ENCODE measurements at places on chromosomes 12 and 14.
A peak's percentile ranks its signal among the peaks of the same experiment; 100 is the strongest.

DNA sequence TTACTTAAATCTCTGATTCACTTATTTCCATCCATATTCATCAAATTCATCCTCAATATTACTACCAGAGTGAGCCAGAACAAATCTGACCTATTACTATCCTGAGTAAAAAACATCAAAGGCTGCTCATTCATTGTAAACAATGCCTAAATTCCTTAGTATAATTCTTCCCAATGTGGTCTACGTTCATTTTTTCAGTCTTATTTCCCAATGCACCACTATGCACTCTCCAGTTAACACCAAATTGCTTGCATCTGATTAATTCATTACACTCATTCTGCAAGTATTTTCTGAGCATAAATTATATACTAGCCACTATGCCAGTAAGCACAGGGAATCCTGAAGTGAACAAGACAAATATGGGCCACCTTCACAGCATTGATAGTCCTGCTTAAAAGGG is 110.0 kb downstream of the EPS8 start:
- DNase-seq: no peak

- DNase-seq: no peak
These were observed 108.0 kb downstream of the KITLG start for GRCh38 chr12:88472248-88472647.

GRCh38 chr12:73632661-73633060 is 905.0 kb upstream of the ATXN7L3B start:
- no peak for DNase-seq

- DNase-seq: no peak
These were observed 14.2 kb downstream of the RPS6KL1 start for GRCh38 chr14:74908861-74909341.

- DNase-seq: no peak
These were observed 23.5 kb upstream of the INF2 start for GRCh38 chr14:104665657-104666522.

- DNase-seq: no peak
These were observed 429.4 kb downstream of the ZFP36L1 start for GRCh38 chr14:68363466-68363842.

GRCh38 chr14:57512220-57512619 is 18.6 kb upstream of the CCDC198 start:
- no peak for DNase-seq

- no peak for DNase-seq
These were observed 160.8 kb upstream of the GZMB start for GRCh38 chr14:24794644-24795305.

GRCh38 chr12:21980544-21980943 is 39.3 kb upstream of the ABCC9 start:
- no peak for DNase-seq

- no peak for DNase-seq
These were observed 198.4 kb downstream of the PPM1H start for GRCh38 chr12:62736596-62736995.

- peak; percentile 64 for DNase-seq
These were observed 18.6 kb downstream of the RASSF8 start for GRCh38 chr12:25977047-25977446.

GRCh38 chr14:95365401-95365800 is 45.7 kb upstream of the CLMN start:
- DNase-seq: no peak

DNA sequence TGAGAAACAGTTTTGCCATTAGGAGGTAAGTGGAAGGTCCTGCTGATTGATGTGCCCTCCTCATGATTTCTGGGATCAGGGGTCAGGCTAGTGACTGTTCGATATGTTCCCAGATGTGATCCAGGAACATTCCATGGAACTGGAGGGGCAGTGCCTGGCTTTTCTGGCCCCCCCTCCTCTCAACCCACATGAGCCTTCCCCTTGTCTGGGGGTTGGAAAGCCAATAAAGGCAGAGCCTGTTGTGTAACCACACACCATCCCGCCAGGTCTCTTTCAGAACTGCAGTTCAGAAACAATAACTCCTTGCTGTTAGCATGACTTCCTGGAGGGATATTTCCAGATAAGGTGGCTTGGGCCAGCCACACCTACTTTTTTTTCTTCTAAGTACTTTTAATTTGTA is 17.8 kb downstream of the SMOC1 start:
- DNase-seq: no peak

DNA sequence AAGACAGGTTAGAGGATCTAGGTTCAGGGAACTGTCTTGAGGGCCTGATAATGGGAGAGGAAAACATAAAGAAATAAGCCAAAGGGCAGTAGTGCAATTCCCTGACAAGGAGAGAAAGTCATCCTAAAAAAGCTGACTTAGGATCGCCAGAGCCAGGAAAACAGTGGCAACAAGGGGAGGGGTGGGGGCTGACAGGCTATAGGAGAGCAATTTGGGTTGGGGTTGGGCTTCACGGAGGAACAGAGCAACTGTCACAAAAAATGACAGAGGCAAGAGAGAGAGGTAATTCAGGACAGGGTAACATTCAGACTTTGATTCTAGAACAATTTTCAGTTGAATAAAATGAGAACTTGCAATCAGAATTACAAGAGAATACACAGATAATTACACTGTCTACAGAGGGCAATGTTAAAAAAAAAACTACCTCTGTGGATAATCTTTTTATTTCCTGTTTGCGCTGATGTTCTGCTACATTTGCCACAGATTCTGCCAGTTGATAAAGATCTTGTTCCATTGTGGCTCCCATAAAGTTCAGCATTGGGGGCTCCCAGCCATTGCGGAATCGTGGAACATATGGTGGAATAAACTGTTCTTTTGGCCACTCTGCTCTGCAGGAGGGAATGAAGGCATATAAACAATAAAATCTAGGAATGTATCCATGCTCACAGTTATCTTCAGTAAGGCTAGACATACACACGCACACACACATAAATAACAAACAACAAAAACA is 138.6 kb downstream of the EPS8 start:
- no peak for DNase-seq

- no peak for DNase-seq
These were observed 4.1 kb upstream of the RHOJ start for GRCh38 chr14:63200035-63200740.

All from psoas muscle (tissue), 8 donors.